ENCODE measurements at places on chromosomes 11 and 22.

GRCh38 chr11:10453261-10453660 lies 1.8 kb upstream of the AMPD3 start:
- no peak for DNase-seq

- DNase-seq = no peak
Observed at GRCh38 chr22:49076300-49077035, 751.2 kb downstream of the BRD1 start.

GRCh38 chr11:10351435-10351764 lies 46.5 kb downstream of the ADM start:
- DNase-seq = no peak

DNA sequence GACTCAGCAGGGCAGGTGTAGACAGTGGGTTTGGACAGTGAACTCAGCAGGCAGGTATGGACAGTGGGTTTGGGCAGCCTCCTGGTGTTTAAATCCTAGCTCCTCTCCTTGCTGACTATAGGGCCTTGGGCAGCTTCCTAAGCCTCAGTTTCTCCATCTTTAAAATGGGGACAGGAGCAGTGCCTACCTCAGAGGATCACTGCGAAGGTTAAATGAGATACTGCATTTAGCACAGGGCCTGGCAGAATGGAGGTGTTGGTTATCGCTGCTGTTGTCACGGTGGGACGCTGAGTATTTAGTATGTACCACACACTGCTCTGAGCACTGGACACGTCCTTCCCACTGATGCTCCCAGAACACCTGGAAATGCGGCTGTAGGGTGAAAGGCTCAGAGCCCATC lies 14.4 kb upstream of the SCGB1A1 start:
- no peak for DNase-seq

- no peak for DNase-seq
Observed at GRCh38 chr22:42544686-42545085, 9.1 kb upstream of the SERHL2 start.

- DNase-seq = no peak
Observed at GRCh38 chr11:115284773-115285172, 219.4 kb downstream of the CADM1 start.

- DNase-seq = no peak
Observed at GRCh38 chr11:20497124-20497792, 102.2 kb upstream of the SLC6A5 start.

- no peak for DNase-seq
Observed at GRCh38 chr22:22935056-22935545, 47.5 kb downstream of the IGLL5 start.
